ENCODE measurements at places on chromosomes 5 and 9. TPM values are rescaled to one million over a fixed set of nuclear protein-coding genes. Genes with fewer than 3 reads are reported as not detected.

The IFNA4 gene
- total RNA-seq, result not detected

The GGTA1 gene
- total RNA-seq, result not detected

DNA sequence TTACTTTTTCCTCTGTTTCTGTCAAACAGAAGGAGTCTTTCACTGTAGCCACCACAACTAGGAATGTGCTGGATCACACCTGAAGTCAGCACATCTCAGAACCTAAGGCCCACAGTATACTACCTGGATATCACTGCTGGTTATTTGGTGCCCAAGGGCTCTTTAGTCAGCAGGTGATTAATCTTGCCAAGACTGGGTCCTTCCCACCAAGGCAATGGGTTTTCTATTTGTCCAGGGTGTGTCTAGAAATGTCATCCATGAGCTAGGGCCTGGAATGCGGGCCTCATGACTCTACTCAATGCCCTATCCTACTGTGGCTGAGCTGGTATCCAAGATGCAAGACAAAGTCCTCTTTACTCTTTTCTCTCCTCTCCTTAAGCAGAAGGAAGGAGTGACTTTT is 9.8 kb upstream of the PCDHAC1 start:
- H3K4me1 ChIP-seq, result no peaks in the 10 kb centered on the region
- peaks cover 2% of the 10 kb centered on the region for H3K27me3 ChIP-seq
- no peaks in the 10 kb centered on the region for H3K36me3 ChIP-seq

The DHFR gene
- total RNA-seq, result 33.3 TPM

The GRXCR2 gene
- total RNA-seq, result not detected
